ENCODE measurements at places on chromosomes 2 and 18.

GRCh38 chr18:63588909-63589308, 1.8 kb downstream of the SERPINB13 start:
- DNase-seq = no peak

GRCh38 chr2:20595439-20596192, 55.3 kb downstream of the HS1BP3 start:
- no peak for DNase-seq

GRCh38 chr2:218721934-218722333, 11.3 kb downstream of the TTLL4 start:
- DNase-seq = no peak

- no peak for DNase-seq
Measured at GRCh38 chr2:18829251-18829902, 240.0 kb upstream of the NT5C1B start.

DNA sequence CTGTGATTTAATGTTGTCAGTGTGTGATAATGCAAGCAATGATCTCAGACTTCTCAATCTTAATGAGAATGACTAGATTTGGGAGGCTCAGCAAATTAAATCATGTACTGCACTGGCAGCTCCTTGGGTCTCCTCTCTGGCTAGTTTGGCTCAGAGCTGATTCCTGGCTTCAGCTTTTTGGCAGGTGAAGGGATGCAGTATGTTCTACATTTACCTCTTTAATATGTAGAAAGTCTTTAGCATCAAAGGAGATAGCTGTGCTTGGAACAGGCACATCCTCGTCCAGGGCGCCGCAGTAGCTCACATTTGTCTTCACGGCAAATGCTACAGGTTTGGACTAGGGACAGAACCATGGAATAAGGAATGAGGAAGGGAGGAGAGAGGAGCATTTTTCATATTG, 52.4 kb upstream of the ARL5A start:
- DNase-seq = no peak

DNA sequence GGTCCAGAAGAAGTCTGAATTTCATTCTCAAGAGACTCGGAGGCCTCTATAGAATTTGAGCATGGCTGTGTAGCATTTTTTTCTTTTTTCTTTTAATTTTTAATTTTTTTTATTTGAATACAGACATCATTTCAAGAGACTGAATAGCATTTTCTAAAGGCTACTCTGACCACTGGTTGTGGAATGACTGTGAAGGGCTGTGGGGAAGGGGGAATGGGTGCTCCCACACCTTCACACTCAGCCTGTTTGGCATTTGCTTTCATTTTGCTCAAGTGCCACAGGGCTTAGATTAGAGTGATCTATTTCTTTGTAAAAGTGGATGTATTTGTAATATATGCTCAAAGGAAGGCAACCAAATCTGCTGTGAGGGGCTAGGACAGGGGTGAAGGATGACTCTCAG, 142.0 kb upstream of the SPOPL start:
- no peak for DNase-seq

- no peak for DNase-seq
Measured at GRCh38 chr18:75478996-75479880, 51.7 kb upstream of the SMIM21 start.

GRCh38 chr2:198546122-198546521, 741.7 kb downstream of the PLCL1 start:
- DNase-seq = no peak
